NCI-H526 (cell line): ENCODE measurements at places on chromosomes 5 and 9.

GRCh38 chr9:105475302-105475701 lies 27.5 kb downstream of the FSD1L start:
- no peak for DNase-seq

GRCh38 chr9:77598524-77598923 lies 49.6 kb downstream of the GNA14 start:
- DNase-seq: no peak

DNA sequence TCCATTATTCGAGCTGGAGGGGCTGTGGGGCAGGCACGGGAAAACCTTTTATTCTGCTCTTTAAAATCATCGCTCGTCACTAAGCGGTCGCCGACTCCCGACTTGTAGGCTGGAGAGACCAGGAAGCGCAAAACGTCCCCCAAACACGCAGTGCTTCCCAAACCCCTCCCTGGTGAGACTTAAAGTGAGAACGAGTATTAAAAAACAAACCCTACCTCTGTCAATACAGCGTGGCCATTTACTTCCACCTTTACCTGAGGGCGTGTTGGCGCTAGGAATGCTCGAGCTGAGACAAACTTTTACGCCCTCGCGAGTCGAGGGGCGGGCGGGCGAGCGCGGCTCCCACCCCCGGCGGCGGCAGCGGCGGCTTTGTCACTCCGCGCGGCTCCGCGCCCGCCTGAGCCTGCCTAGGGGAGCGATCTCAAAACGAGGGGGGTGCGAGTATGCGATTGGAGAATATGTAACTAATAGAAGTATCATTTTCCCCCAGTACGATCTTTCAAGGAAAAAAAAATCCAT lies at the start of gene NR2F1-AS1:
Gene NR2F1-AS1 (minus strand): TSS at position 293 of the 519 bp plus-strand sequence.
- no peak for DNase-seq

- DNase-seq: peak; percentile 82
These were observed 20.5 kb upstream of the PSD2 start for GRCh38 chr5:139774980-139775661.

GRCh38 chr5:107646418-107646817 lies 24.3 kb downstream of the EFNA5 start:
- no peak for DNase-seq

DNA sequence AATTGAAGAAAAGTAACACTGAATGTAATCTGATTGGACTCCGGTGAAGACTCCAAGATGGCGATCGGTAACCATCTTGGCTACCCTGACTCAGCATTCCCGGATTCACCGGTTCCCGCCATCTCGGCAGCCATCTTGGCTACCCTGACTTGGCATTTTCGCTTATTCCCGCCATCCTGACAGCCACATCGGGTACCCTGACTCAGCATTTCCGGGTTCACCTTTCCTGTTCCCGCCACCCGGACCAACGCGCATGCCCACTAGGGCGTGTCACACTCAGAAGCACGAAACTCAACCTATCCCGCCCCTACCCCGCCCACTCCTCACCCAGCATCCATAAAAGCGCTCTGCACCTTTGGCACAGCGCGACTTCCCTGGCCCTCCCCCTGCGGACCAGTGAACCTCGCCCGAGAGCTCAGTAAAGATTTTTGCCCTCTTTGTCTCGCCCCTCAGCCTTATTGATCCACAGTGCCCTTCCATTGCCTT lies 17.2 kb downstream of the SPTLC1 start:
- no peak for DNase-seq

GRCh38 chr9:75063556-75064305 lies 24.2 kb downstream of the NMRK1 start:
- DNase-seq: no peak

DNA sequence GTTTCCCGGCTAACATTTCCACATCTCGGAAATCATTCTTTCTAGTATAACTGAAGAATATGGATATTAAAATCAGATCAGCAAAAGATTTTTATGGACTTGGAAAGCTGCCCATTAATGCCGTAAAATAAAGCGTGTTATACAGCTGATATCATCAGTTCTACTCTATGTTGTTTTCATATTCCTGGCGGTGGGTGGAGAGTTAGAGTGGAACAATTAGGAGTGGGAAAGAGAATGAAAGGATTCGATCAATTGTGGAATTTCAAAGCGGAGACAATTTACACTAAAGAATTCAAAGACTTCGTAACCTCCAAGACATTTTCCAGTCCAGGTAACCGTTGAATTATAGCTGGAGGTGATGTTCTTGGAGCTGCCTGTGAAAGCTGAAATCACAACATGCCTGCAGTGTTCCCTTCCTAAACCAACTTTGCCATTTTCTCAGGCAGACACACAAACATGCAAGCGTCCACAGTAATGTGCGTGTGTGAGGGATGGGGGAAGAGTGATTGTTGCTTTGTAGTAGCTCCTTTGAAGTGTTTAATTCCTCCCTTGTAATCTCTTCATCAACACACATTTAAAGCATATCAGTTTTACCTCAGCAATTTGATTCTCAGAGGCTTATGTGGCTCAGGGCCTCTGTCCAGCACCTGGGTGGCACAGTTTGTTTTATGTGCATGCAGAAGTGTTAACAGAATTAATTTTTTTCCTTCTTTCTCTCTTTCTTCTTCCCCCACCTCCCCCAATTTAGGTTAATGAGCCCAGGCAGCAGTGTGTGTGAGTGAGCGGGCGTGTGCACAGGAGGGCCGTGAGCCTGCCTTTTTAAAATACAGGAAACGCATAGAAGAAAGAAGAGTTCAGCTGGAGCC lies 544.1 kb downstream of the RAB3C start:
- DNase-seq: no peak

- DNase-seq: no peak
These were observed 240.2 kb upstream of the ZNF608 start for GRCh38 chr5:124986667-124987066.

DNA sequence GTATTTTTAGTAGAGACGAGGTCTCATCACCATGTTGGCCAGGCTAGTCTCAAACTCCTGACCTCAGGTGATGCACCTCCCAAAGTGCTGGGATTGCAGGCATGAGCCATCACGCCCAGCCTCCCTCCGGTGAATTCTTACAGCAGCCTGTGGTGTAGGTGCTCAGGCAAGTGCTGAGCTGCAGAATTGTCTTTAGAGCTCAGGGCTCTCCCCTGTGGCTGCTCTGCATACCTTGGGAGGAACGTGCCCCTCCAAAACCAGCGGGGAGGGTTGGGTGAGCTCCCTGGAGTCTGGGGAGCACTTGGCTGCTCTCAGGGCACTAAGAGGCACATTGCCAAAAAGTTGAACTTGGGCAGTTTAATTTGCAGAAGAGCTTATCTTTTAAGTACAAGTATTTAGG lies 29.4 kb downstream of the SECISBP2 start:
- DNase-seq: no peak

DNA sequence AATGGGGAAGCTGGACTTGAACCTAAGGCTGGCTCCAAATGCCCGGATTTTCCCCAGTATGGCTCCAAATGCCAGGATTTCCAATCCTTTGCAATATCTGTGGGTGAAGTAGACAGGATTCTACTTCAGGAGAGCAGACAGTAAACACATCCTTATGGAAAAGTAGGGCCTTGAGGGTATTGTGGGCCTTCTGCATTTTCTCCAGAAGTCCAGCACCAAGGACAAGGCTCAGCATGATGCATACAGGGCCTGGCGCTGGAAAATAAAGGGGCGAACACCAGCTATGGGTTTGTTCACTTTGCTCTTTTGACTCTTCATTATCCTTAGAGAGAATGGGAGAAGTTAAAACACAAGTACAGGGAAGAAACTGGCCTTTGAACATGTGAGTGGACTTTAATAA lies 347.5 kb downstream of the SEMA5A start:
- no peak for DNase-seq

DNA sequence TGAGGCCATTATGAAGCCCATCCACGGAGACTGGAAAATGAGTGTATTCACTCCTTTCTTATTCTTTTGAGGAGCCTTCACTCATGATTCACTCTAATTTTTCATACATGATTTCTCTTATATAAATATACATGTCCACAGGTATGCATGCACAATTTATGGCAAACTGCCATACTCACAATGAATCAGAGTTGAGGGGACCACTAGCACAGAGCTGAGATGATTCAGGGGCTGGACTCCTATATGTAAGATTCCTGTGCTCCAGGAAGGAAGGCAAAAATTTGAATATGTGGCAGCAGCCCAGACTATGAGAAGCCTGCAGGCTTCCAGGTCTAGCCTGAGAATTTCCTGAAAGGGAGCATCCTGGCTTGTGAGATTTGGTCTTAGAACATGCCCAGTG lies 484.6 kb downstream of the PRELID2 start:
- no peak for DNase-seq

GRCh38 chr9:128026773-128027541 lies 40.2 kb downstream of the NAIF1 start:
- no peak for DNase-seq

DNA sequence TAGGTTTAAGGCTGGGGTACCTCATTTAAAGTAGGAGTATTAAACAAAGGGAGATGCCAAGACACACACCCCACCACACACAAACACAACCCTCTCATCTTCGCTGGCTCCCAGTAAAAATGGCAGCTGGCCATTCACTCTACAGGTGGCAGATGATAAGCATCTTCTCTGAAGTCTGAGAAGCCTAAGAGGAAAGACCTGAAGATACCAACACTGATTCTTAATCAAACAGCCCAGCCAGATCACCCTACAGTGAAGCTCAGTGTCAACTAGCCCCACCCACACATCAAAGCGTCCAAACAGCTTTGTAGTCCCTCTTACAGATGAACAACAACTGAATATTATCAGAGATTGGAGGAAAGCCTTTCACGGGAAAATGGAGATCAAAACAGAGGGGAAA lies 59.5 kb downstream of the SPOCK1 start:
- no peak for DNase-seq

DNA sequence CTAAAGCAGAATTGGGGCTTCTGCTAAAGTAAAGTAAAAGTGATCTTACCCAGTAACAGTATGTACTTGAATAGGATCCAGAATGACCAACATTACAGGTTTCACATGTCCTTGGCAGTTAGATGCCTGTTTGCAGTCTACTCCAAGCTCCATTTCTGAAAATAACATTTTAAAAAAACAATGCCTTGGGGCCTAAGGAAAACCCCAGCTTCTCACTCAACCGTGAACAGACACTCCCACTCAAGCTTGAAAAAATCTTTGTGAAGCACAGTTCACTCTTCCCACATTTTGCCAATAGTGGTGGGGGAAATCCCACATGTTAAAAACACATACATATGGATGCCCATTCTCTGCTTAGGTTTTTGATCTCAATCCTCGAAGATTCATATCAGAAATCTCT lies 304.1 kb downstream of the ARRDC3 start:
- no peak for DNase-seq
